T-cell (primary cell): ENCODE measurements at places on chromosomes 1 and 21.

GRCh38 chr1:157498736-157499090, 53.6 kb downstream of the FCRL5 start:
- no peak for DNase-seq

DNA sequence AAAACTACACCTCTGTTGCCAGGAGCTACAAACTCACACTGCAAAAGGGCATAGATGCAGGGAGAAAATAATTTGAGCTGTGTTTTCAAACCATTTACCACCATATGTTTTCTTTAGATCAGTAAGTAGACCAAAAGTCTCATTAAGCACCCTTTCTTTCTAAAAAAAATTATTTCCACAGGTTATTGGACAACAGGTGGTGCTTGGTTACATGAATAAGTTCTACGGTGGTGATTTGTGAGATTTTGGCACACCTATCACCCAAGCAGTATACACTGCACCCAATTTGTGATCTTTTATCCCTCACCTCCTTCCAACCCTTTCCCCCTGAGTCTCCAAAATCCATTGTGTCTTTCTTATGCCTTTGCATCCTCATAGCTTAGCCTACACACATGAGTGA, 21.1 kb downstream of the MAP10 start:
- no peak for DNase-seq

GRCh38 chr1:10617318-10617717, 142.6 kb downstream of the PEX14 start:
- DNase-seq: no peak

GRCh38 chr1:38818175-38818976, 41.2 kb downstream of the RRAGC start:
- no peak for DNase-seq

- DNase-seq: no peak
Observed at GRCh38 chr1:42824481-42825035, 7.4 kb upstream of the SVBP start.

DNA sequence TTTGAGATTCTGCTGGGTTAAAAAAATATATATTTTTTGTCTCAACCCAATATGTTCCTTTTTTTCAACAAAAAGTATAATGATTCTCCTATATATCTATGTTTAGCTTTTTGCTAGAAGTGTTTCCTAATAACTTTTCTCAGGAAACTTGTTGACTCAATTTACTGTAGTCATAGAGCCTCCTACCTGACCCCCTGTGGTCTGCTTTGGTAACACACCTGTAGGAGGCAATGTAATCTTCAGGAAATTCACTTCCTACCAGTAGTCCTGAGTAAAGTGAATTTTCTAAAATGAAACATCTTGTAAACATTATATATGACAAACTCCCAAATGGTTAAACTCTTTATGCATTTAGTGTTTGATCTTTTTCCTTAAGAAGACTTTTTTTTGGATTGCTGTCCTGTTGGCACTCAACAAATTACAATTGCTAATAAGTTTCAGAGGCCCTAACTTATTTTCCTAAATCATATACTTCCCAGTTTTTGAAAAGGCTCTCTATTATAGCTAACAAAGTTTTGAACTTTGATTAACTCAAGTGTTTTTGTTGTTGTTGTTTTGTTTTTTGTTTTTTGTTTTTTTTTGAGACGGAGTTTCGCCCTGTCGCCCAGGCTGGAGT, 118.3 kb downstream of the OLFML2B start:
- DNase-seq: no peak

GRCh38 chr1:5479876-5480646, 512.2 kb downstream of the NPHP4 start:
- DNase-seq: no peak
